ENCODE measurements at places on chromosomes 13 and 19.

GRCh38 chr19:34171539-34171876, 796 bp upstream of the LSM14A start:
- DNase-seq, result no peak

- DNase-seq, result no peak
Measured at GRCh38 chr19:58294743-58295374, 10.3 kb upstream of the ERVK3-1 start.

DNA sequence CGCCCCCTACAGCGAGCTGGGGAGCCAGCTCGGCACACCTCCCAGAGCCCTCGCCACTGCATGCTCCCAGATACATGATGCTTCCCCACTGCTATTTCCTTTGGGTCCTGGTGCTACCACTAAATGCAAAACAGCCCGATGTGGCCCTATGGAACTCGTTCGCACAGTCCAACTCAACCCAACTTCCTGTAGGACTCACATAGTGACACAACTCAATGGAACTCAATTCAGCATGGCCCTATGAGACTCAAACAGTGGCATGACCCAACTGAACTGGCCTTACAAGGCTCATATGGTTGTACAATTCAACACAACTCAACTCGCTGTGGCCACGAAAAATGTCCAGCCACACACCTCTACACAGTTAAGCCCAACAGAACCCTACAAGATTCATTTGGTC, 3.5 kb downstream of the KCNA7 start:
- DNase-seq, result no peak

DNA sequence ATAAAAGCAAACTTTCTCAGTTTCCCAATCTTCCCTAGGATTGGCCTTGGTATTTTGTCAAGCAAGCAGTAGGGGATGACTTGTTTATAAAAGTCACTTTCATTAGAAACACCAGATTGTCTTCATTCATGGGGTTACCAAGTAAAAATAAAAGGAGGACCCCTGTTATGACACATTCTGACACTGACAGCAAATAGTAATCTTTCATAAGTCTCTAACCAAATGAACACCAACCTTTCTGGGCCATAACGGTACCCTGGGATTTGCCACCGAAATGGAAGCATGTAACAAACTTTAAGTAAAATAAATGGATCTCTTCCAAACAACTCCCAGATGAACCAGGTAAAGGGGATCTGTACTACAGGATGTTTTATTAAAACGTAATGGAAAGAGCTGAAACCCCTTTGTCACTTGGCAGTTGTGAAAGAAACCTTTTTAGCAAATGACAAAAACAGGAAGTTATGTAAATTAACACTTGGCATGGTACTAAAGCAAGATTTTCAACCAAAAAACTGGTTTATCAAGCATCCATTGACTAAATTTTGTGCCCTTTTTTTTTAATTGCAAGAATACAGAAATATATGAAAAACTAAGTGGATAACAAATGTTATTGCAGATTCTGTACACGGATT, 335.6 kb downstream of the RBM26 start:
- no peak for DNase-seq

GRCh38 chr19:49474542-49474924, 518 bp downstream of the FLT3LG start:
- DNase-seq, result no peak

- DNase-seq, result no peak
Measured at GRCh38 chr13:41934120-41934519, 26.8 kb downstream of the VWA8 start.

- no peak for DNase-seq
Measured at GRCh38 chr13:21777813-21778212, 106.9 kb downstream of the FGF9 start.

- no peak for DNase-seq
Measured at GRCh38 chr19:51093510-51094345, 11.0 kb upstream of the KLK14 start.

GRCh38 chr19:39544226-39544903, 4.4 kb upstream of the EID2 start:
- no peak for DNase-seq

- DNase-seq, result no peak
Measured at GRCh38 chr19:4291184-4291732, 10.9 kb downstream of the TMIGD2 start.
